ENCODE measurements at places on chromosomes 3 and 15. TPM values are rescaled to one million over a fixed set of nuclear protein-coding genes. Genes with fewer than 3 reads are reported as not detected.

CASR gene
- polyA plus RNA-seq, result not detected

SETD5 gene
- 13.7 TPM for polyA plus RNA-seq

MCTP2 gene
- polyA plus RNA-seq, result 7.4 TPM

PLXNB1 gene
- 0.14 TPM for polyA plus RNA-seq

TRPM1 gene
- not detected for polyA plus RNA-seq

SENP8 gene
- polyA plus RNA-seq, result 0.19 TPM

GPR62 gene
- not detected for polyA plus RNA-seq

CPLX3 gene
- polyA plus RNA-seq, result not detected

DTX3L gene
- 5.0 TPM for polyA plus RNA-seq

PPP1R14D gene
- not detected for polyA plus RNA-seq

TGM5 gene
- not detected for polyA plus RNA-seq

DNA sequence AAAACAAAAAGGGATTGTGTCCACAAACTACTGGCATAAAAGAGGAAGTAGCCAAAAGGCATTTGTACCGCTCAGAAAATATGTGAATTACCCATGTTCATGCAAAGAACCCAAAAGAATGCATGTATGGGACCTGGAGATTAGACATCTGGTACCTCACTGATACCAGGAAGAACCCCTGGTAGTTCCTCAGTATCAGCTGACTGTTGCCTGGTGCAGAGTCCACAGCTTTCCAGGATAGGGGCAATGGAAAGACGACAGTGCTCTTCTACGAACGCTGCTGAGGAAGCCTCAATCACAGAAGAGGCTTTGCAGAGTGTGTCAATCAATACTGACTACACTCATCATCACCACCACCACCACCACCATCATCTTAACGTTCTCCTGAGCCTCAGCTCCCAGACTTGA, 63.3 kb downstream of the ATP8B4 start:
- peak; percentile 55 for DNase-seq

- no peak for DNase-seq
These were observed 5.3 kb upstream of the SPRED1 start for GRCh38 chr15:38247336-38247735.

GRCh38 chr3:63791974-63792373, 27.1 kb upstream of the C3orf49 start:
- DNase-seq, result peak; percentile 22

DNA sequence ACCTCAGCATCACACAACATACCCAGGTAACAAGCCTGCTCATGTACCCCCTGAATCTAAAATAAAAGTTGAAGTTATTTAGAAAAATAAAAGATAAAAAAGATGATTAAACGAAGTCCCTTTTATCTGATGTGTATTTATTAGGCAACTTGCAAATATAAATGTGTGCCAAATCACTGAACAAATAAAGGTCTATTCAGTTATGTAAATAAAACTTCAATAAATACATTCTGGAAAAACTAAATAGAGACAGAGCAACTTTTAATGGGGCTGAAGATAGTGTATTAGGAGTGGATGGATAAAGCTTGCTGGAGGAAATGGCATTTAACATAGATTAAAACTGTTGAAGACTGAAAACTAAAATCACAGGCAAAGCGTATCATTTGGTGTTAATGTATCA, 678.0 kb upstream of the GRM7 start:
- no peak for DNase-seq

DNA sequence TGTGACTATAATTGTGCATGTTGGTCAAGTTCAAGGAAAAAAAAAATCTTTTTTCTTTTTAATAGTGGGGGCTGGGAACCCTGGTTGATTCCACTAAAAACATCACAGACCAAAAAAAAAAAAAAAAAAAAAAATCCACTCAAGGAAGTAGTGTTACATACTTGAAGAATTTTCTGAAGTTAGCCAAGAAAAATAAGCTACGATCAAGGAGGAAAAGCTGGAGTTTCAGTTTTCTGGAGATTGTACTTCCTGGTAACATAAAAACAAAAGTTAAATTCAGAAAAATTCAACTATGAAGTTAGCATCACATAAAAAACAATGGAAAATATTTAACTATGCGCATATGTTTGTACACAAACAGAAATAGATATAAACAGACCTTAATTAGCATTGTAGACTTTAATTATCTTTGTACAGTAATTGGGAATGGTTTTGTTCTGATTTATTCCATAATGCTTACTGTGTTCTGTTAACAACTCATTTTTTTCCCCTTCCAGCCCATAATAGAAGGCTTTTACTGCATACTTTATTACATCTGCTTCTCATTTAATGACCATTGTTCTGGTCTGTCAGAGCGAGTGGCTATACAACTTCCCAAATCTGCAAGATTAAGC, 194.3 kb downstream of the RORA start:
- DNase-seq, result no peak

DNA sequence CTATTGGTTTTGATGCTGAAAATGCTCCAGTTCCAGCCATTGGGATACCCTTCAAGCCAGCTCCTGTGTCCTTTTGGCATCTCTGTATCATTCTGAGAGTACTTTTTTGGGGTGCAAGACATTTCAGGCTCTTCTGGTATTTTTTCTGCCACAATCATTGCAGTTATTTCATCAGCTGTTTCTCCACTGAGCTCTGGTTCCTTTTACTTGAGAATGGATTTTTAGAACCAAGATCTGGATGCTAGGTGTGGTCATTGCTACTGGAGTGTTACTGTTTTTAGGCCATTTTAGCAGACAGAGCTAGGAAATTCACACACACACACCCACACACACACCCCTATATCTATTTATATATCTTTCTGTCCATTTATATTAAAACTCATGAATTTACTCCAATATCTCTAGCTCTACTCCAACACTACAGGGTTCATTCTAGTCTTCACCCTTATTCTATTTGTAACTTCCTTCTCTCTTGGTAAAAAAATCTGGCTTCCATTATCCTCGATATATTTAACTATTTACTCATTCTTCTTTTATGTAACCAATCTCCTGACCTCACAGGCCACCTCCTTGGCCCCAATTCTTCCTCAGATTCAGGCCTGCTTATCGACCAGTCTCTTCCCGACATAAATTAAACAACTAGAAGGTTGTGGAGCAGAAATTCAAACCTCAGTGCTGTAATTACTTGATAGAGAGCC, 17.0 kb downstream of the SLC35G2 start:
- no peak for DNase-seq

GRCh38 chr15:49877873-49878521, 241.0 kb downstream of the ATP8B4 start:
- no peak for DNase-seq

- DNase-seq, result no peak
These were observed 10.1 kb downstream of the HACL1 start for GRCh38 chr3:15591242-15591641.

DNA sequence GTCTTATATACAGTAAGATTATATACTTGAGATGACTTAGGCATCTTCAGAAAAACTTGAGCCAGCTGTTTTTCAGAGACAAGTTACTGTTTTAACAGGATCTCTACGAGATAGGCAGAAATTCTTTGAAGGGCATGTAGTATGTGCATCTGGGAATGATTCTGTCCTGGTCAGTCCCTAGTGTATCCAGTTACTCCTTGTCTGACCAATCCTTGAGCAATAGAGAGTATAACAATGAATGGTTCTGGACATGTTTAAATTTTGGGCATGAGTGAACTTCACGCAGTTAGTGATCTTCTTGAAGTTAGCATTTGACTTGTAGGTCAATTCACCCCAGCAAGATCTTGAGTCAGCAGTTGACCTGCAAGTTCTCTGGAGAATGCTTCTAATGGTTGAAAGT, 24.7 kb upstream of the HHLA2 start:
- no peak for DNase-seq

GRCh38 chr3:50136714-50137405, 18.3 kb upstream of the SEMA3F start:
- no peak for DNase-seq

DNA sequence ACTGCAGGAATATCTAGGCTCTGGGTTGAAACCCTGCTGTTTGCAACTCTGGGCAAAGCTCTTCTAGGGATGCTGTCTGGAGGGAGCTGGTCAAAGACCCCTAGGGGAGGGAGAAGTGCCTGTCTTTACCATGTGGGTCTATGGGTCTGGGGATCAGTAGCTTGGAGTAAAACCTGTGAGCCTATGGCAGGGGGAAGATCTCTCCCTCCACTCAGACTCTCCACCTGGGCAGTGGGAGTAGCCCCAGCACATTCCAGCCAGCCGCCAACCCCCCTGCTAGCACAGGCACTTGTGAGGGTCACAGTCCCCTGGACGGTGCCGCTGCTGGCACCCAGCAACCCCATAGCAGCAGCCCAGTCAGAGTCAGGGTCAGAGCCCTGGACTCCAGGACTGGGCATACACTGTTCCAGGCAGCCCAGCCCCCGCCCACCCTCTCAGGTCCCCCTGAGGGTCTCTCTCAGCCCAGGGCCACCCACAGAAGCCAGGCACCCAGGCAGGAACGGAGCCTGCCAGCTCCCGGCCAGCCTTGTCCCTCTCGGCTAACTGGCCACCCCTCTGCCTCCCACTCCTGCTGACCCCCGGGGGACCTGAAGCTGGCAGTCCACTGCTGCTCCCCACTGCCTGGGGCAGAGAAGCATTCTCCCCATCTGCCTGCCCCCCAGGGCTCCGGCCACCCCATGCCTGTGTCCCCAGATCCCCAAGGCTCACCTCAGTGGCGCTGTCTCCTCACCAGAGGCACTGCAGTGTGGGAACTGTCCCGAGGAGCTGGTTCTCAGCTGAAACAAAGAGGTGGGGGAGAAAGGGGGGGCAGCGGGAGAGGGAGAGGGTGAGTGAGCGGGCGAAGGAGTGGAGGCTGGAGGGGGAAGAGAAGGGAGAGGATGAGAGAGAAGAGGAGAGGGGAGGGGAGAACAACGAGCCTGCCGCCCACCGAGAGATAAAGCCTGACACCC, 10.8 kb downstream of the GLYCTK start:
- DNase-seq, result no peak

- DNase-seq, result no peak
These were observed 307.0 kb upstream of the ROPN1 start for GRCh38 chr3:124298951-124299350.

DNA sequence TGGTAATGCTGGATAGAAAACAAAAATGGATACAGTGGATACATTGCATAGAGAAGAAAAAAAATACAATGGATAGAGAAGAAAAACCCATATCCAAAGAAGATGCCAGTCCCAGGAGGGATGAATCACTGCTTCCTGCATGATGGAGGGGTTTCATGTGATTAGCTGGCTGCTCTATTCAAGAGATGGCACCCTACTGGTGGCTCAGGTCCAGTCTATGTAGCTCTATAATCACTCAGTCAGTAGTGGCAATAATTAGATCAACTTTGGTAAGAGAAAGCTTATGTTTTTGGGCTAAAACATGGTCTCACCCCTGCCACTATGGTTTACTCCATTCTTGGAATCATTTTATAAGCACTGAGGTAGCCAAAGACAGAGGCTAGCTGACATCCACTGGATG, 33.7 kb upstream of the NOX5 start:
- no peak for DNase-seq

- DNase-seq, result no peak
These were observed 272.5 kb downstream of the ZBTB20 start for GRCh38 chr3:114874522-114874971.

DNA sequence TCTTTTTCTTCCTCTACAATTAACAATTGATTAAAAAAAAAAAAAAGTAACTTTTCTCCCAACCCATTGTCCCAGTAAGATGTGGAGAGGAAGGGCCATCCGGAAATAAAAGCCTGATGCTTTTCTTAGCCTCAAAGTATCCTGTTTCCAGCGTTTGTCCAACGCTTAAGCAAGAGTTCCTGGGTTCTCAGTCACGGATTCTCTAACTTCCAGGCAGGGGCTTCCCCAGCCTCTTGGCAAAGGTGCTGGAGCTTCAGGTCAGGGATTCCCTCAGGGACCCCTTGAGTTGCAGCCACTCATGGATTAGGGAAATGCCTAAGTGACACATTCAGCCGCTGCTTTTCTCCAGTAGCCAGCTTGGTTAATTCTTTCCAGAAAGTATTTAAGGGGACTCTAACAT, 22.3 kb upstream of the C2CD4B start:
- no peak for DNase-seq

DNA sequence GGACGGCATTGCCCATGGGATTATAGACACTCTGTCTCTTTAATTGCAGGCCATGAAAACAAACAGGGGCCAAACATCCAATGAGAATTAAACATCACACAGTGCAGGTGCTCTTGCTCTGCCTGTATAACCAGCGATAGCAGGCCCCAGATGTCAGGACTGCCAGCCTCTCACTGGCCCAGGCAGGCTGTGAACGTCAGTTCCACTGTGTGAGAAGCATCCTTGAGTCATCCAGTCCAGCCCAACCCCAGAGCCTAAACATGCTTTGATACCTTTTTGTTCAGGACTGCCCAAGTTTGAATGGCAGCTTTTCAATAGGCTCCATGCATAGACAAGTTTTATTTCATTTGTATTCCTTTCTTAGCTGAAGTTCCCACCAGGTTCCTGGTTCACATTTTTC, 189.8 kb downstream of the SLCO3A1 start:
- DNase-seq, result no peak

- no peak for DNase-seq
These were observed 45.4 kb downstream of the CERS3 start for GRCh38 chr15:100483370-100483769.

- DNase-seq, result no peak
These were observed 388.0 kb downstream of the FOXP1 start for GRCh38 chr3:71195492-71195891.

DNA sequence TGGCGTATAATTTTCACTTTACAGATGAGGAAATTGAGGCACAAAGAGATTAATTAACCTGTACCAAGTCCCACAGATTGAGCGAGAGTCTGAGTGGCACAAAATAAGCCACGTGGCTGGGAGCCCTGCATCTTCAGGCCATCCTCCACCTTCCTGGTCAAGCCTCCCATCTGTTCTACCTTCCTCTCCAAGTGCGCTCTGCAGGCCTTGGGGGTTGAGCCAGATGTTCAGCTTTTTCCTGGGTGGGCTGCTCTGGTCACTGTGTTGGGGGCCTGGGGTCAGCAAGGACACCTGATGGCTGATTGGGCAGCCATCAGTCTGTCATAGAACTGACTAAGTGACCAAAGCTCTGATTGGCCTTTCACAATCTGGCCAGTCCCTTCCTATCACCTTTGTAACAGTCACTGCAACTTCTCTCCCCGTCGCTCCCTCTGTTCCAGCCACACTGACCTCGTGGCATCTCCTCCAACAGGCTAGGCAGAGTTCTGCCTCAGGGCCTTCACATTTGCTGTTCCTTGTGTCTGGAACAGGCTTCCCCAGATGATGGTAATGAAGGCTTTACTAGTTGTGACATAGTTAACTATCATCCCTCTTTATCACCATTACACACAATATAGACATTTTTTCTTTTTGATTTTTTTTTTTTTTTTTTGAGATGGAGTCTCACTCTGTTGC, 46.8 kb downstream of the SCN5A start:
- no peak for DNase-seq

Data from CD14-positive monocyte (primary cell).